ENCODE measurements at places on chromosomes 11 and 22.

GRCh38 chr11:11709447-11710239 lies 87.8 kb upstream of the GALNT18 start:
- no peak for DNase-seq

DNA sequence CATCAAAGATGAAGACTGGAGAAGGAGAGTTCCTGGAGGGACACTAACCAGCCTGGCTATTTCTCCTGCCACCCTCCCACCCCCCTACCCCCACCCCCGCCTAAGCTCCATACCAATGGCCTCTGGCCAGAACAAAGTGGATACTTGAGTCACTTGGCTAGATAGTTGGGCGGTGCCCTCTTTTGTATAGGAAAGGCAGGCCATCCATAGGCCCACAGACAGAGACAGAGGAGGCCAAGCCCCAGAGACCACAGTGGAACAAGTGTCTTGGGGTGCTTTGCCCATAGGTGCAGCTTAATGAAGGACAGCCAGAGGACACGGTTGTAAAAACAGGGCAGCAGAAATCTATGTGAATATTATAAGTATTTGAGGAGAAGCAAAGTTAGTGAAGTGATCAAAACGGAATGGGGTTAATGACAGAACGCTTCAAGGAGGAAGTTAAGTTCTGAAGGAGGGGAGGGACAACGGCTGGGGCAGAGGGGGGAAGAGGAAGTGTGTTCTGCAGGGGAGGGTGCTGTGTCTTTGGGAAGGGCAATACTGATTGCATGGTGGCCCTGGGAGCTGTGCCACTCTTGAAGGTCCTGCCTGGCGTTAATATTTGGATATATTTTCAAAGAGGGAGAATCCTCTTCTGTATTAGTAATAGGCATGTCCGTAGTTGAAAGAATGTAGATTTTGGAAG lies 32.7 kb downstream of the FLI1 start:
- DNase-seq: no peak

DNA sequence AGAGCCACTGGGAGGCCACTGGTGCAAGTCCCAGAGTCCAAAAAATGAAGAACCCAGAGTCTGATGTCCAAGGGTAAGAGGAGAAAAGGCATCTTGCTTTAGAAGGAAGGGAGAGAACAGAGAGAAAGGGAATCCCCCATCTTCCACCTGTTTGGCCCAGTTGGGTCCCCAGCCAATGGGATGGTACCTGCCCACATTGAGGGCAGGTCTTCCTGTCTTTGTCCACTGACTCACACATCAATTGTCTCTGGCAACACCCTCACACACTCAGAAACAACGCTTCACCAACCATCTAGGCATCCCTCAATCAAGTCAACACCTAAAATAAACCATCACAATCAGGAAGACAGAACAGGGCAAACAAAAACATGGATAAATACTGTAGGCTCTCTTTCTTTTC lies 6.3 kb downstream of the COMMD9 start:
- DNase-seq: no peak

- peak; percentile 61 for DNase-seq
Observed at GRCh38 chr22:41256254-41257253, 15.8 kb upstream of the CHADL start.

GRCh38 chr22:26631282-26631681 lies 9.5 kb downstream of the CRYBA4 start:
- no peak for DNase-seq

DNA sequence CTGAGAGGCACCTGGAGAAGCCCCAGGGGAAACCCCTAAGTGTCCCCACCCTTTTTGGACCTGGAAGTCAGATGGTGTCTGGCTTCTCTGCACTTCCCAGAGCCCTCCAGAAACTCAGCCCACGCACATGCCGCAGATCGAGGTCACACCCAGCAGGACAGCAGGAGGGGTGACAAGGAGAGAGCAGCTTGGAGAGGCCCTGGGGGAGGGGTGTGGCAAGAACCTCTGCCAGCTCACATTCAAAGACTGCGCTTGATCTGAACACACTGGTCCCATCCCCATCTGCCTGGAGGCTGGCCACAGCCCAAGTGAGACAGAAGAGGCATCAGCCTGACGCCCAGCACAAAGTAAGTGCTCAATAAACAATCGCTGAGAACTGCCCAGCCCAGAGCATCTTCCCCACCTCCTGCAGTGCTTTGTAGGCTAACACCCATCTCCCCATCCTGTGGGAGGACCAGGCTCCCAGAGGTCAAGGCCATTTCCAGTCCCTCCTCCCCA lies 21.4 kb downstream of the TMPRSS6 start:
- DNase-seq: peak; percentile 26

DNA sequence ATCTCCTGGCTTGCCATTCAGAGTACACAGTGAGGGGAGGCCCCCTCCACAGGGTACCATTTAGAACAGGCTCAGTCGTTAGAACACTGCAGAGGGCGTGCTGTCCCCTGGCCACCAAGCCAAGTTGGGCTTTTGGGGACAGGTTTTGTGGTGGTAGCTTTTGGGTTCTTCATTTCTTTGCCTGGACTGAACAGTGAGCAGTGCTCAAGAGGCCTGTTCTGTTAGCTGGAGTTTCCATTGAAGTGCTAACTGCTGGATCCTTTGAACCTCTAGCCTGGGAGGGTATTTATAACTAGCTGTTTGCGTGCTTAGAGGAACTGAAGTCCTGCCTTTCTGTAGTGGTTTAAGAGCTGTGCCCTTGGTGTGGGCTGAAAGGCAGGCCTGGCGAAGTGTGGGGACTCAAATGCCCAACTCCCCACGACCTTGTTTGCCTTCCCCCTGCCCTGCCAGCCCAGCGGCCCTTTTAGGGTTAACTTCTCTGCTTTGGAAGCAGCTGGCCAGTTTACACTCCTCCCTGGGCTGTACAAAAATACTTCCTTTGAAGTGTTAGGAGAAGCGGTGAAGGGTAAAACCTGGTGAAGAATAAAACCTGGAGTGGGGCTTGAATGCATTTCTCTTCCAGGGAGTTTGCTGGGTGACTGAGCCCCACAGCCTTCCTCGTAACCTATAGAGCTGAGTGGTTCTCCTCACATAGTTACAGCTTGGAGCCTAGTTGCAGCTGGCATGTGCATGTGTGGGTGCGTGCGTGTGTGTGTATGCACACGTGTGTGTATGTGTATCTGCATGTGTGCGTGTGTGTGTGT lies 34.6 kb downstream of the ZNRF3 start:
- peak; percentile 5 for DNase-seq

Measured in H54 (cell line).